ENCODE measurements at places on chromosomes 5 and 9.

DNA sequence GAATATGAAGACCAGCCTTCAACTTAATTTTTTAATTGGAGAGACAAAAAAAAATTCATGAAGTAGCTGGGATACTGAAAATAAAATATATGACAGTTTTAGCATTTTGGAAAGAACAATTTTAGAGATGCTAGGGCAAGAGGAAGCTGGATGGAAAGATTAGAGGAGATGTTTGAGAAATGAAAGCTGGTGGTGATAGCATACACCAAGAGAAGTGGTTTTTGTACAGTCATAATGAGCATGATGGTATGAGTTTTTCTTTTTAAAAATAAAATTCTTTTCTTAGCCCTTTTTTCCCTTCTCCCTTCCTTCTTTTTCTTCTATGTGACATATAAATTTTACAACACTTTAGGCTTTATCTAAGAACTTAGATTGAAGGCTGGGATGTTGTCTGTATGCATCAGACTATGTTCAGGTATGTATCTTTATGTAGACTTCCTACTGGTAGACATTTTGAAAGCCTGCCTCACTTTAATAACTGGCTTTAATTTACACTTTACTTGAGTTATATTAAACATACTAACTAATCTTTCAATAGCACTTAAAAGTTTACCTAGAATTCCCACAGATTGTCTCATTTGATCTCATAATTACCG, 522.5 kb downstream of the TLE4 start:
- no peak for DNase-seq

DNA sequence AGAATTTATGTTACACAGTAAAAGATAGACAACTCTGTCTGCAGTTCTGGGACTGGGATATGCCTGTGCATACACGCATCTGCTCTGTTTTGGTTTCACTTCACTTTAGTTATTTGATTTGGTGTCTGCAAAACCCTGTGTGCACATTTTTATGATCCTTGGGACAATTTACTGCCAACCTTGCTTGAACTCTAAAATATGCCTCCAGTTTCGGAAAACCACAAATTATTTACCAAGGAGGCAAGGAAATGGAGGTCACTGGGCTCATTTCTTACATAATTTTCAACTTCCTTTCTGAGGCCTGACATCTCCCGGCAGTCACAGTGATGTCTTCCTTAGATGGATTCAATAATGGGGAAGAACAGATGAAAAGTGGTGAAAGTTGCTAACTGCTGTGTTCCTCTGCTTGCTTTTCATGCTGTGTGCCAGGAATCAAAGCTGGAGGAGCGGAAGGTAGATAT, 61.2 kb upstream of the TAF11L2 start:
- DNase-seq = no peak

- no peak for DNase-seq
These were observed 34.3 kb upstream of the RNF130 start for GRCh38 chr5:180105827-180106312.

DNA sequence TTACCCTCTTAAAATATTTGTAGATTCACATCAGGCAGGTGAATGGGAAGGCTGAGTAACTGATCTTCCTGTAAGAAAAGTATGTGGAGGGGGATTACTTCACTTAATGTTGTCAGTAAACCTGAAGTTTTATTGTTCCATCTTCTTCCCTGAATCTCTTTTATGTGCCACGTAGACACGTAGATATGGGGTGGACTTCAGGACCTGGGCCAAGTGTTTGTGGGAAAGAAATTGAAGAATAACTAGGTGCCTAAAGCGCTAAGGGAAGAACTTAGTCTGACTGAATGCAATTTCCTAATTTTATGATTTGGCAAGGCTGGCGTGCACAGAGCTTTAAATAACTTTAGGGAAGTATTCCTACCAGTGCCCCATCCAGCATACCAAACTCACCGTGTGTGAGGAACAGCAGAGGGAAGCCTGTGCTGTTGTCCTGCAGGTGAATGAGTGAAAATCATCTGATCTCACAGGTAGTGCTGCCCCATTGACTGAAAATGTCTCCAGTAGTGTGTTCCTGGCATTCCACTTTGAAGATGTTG, 323.4 kb downstream of the KDM4C start:
- DNase-seq = no peak

DNA sequence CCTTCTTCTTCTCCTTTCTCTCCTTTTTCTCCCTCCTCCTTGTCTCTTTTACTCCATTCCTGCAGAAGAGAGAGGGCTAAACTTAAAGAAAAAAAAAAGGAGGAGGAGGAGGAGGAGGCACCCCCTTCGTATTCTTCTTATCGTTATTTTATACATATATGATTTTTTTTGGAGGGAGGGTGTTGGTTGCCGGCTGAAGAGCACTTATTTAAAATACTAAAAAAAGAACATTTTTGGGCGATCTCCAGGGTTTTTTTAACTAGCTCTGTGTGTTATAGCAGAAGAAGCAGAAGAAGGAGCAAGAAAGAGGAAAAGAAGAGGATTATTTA, 381 bp downstream of the NR2F1 start:
- DNase-seq = no peak

DNA sequence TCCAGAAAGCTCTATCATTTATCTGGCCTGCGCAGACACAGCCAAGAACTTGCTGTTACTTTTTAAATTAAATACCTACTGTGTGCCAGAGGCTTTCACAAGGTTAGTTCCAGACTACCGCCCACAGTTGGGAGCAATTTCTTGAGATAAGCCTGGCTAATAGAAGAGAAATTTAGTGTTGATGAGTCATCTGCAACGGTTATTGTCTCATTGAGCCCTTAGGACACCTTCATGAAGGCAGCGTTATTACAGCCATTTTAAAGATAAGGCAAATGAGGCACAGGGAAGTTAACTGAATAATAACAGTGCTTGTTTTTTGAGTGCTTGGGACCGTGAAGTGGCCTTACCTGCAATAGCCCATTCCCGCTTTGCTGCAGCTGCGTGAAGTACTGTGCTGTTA, 292.9 kb upstream of the MSX2 start:
- no peak for DNase-seq

GRCh38 chr5:177508837-177509236, 789 bp downstream of the DOK3 start:
- no peak for DNase-seq

DNA sequence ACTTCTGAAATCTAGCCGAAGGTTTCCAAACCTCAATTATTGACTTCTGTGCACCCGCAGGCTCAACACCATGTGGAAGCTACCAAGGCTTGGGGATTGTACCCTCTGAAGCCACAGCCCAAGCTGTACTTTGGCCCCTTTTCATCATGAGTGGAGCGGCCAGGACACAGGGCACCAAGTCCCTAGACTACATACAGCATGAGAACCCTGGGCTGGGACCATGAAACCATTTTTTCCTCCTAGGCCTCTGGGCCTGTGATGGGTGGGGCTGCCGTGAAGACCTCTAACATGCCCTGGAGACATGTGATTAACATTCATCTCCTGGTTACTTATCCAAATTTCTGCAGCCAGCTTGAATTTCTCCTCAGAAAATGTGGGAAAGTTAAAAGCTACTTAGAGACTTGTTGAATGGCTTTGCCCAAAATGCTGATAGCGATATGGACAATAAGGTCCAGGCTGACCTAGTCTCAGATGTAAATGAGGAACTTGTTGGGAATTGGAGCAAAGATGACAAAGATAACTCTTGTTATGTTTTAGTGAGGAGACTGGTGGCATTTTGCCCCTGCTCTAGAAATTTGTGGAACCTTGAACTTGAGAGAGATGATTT, 34.1 kb upstream of the CPLANE1 start:
- no peak for DNase-seq

DNA sequence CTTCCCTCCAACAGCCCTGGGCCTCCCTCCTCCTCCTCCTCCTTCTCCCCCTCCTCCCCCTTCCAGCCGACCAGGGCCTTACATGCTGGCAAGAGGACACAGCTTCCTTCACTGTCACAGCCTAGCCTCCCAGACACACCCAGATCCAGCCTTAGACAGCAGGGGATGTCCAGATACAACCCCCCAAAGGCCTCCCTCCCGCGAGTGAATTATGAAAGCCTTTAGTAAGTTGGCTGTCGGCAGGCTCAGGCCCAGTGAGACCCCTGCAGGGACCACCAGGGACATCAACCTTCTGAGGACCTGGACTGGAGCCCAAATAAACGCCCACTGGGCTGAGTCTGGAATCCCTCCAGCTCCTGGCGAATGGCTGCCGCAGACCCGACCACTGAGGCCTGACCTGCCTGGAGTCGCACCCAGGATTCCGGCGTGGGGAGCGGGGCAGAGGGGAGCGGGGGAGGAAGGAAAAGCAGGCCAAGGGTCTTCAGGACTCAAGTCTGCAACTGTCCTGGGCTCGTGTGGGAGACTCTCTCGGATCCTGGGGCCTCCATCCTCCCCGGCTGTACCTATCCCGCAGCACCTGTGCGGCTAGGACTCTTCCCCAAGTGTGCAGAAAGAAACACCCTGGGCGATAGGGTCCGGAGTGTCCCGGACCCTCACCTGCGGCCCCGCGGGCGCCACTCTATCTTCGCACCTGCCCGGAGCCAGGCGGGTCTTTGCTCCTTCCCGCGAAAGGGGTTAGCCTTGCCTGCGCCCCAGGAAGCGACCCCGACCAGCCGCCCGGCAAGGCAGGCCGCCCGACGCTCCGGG, 705 bp downstream of the SEPTIN8 start:
- no peak for DNase-seq

- DNase-seq = no peak
These were observed 779 bp downstream of the FAM13B start for GRCh38 chr5:138032028-138032571.

GRCh38 chr9:98900725-98901124, 43.0 kb upstream of the COL15A1 start:
- DNase-seq = no peak

GRCh38 chr9:38315085-38315595, 77.4 kb upstream of the ALDH1B1 start:
- no peak for DNase-seq

- DNase-seq = no peak
These were observed 12.6 kb upstream of the CCNG1 start for GRCh38 chr5:163424836-163425235.

- no peak for DNase-seq
These were observed 3.0 kb upstream of the TUBB4B start for GRCh38 chr9:137237759-137238726.

GRCh38 chr5:172771439-172772111, 580 bp upstream of the DUSP1 start:
- DNase-seq = no peak

GRCh38 chr5:31819926-31820516, 181.1 kb downstream of the PDZD2 start:
- DNase-seq = no peak

DNA sequence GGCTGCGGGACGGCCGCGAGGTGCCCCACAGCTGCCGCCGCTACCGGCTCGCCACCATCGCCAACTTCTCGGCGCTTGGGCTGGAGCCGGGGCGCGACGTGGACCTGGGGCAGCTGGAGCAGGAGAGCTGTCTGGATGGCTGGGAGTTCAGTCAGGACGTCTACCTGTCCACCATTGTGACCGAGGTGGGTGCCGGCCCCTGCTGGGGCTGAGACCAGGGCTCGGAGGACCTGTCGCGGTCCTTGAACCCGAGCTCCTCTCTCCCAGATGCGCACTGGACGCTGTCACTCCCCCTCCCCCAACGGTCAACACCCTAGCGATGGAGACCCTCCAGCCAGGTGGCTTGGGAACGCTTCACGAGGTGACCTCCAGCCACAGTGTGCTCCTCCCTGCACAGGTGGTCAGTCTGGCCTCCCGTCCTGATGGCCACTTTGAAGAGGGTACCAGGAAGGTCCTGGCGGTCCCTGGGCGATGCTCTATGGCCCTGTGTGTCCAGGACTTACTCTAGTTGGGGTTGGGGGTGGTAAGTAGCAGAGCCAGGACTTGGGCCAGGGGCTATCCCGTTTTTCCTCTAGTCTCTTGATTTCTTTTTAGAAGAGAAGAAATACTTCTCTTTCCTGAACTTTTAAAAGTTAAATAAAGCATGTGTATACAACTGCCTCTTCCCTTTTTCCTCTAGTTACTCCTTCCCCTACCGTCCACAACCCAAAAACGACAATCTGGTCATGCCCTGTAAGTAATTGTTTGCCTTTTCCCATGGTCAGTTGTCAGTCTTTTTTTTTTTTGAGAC, 866 bp downstream of the SLC22A5 start:
- no peak for DNase-seq

- no peak for DNase-seq
These were observed 1371.0 kb upstream of the DMAC1 start for GRCh38 chr9:9170439-9171134.

DNA sequence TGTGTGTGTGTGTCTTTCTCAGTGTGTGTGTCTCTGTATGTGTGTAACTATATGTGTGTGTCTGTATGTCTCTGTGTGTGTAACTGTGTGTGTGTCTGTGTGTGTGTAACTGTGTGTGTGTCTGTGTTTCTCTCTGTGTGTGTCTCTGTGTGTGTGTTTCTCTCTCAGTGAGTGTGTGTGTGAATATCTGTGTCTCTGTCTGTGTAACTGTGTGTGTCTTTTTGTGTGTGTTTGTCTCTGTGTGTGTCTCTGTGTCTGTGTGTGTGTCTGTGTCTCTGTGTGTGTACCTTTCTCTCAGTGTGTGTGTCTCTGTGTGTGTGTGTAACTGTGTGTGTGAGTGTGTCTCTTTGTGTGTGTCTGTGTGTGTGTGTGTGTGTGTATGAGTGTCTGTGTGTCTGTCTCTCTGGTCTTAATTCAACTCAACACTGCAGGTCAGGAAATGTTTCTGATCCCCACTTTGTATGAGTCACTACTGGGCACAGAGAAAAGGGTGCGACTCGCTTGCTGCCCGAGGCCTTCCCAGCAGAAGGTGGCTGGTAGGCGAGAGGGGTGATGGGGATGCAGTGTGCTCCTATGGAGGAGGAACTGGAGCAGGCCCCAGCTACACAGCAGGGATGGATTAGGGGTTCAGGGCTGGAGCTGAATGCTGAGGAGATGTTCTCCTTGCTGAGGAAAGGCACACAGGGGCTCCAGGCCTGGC, 52.1 kb downstream of the NSG2 start:
- no peak for DNase-seq

DNA sequence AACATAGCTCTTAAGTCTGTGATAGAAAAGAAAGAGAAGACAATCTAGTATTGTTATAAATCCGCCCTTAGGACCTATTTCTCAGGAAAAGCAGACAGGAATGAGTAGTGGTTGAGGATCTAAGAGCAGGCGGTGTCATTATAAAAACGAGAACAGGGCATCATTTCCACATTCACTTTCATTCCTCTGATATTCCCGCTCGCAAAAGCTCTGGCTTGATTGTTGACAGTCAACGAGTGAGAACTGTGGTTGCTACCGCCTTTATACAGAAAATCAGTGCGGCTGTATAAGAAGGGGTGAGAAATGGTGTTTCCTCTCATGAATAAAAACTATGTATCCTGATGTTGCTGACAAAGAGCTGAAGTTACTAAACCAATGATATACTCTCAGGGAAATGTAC, 1409.6 kb upstream of the WWC1 start:
- DNase-seq = no peak

DNA sequence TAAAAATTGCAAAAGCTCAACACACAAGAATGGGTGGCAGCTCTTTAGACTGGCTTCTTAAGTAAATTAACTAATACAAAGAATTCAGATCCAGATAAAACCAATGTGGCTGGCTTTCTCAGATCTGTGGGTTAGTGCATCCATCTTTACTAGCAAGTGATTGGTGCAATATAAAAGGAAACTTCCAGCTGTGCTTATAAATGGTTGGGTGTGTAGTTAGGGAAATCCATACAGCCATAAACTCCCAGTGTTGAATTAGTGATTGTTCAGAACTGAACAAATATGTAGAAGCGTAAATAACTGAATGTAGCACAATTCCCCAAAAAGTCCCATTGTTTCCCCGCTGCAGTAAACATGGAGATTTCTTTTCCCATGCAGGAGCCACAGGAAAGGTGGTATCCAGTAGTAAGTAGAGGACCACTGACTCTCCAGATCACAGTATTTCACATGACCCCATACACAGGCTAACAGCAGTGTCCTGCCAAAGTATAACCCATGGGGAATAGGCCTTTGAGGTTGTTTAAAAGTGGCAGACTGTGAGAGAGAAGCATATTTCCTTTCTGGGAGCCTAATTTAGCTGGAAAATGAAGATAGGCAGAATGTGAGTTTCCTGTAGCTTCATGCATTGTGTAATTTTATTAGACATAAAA, 173.1 kb upstream of the SLC12A2 start:
- no peak for DNase-seq
